ENCODE measurements at places on chromosomes 11 and 22.

- peak; percentile 79 for DNase-seq
These were observed 5.3 kb downstream of the CD44 start for GRCh38 chr11:35144136-35144741.

GRCh38 chr22:46915950-46916730, 153.7 kb downstream of the TBC1D22A start:
- DNase-seq: no peak

DNA sequence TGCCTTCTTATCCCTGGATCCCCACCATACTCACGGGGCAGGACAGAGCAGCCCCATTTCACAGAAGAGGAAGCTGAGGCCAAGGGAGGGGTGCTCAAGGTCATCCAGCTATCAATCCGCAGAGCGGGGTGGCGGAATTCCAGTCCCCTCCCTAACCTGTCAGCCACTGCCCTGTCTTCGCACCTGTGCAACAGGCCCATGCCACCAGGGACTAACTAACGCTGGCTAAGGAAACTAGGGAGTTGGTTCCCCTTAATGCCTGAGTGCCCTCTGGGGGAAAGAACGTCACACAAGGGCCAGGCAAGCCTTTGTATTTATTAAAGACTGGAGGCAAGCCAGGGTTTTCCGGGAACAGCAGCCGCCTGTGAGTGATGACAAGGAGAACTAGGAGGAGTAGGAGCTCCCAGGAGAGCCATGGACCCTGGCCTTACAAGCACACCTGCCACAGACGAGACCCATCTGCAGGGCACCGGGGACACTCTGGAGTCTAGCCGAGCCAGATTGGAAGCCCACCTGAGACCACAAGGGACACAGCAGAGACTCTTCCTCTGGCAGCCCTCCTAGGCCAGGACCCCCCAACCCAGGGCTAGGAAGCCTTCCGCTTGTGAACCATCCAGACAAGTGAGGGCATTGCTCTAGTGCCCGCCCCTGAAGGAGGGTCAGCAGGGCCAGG, 64.4 kb downstream of the MYH9 start:
- no peak for DNase-seq

DNA sequence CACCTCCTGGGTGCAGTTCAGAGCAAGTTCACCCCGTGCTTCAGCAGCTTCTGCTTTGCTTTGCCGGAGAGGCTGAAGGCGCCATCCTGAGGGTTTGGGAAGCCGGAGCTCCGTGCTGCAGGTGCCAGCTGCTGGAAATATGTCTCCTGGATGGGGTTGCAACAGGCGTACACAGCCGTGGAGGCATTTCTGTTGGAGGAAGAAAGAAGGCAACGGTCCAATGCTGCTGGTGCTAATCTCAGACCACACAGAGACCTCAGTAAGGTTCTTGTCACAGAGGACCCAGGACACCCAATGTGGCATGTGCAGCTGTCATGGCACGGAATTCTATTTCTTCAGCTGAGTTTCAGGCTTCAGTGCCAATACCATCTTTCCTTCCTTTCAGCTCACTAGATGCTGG, 24.2 kb downstream of the ASPHD2 start:
- no peak for DNase-seq

GRCh38 chr11:120510406-120511115, 987 bp upstream of the GRIK4 start:
- no peak for DNase-seq

DNA sequence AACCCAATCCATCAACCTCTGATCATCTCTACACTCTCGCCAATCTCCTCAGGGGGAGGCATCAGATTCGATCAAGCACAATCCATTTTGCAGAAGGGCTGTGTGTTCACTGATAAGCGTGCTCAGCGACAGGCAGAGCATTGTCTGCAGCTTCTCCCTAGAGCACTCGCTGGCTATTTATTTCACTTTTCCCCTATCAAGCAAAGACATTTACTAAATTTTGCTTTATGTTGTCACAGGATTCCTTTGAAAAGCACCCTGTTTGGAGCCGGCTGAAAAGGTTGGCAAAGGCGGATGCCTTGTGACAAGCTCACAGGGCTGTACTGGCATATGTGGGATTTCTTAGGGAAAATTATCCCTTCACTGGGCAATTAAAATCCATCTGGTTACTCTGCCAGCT, 1381.5 kb upstream of the TENM4 start:
- DNase-seq: no peak

GRCh38 chr11:31535479-31535878, 25.9 kb downstream of the ELP4 start:
- DNase-seq: no peak

- peak; percentile 62 for DNase-seq
These were observed 93.9 kb downstream of the INSC start for GRCh38 chr11:15208378-15209222.

DNA sequence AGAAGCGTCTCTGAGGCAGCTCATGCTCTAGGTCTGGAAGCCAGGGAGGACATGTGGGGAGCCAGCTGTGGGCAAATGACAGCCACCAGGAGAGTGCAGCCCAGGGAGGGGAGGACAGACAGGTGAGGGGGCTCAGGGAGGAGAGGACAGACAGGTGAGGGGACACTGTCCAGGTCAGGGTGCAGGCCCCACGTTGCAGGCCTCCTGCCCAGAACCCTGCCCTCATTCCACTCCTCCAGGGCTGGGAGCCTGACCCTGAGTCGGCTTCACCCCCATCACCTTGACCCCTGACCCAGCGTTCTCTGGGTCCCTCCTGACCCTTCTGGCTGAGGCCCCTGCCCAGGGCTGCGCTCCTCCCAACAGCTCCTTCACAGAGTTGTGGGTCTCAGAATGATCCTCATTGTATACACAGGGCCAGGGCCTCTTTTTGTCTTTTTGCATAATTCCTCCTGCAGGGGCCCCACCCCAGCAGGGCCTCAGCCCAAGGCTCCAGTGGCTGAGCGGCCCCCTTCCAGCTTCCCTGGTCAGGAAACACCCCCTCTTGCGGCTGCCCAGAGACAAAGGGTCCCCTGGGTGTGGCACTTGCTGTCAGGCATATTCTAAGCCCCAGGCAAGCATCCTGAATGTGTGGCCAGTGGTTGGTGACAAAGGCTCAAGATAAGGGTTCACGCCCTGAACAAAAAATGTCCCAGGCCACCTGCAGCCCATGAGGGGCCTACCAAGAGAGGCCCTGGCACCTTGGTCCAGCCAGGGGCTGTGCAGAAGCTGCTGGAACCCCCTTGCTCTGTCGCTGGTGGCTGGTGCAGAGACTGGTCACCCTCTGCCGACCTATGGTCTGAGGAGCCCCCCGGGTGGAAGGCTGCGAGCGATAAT, 853.0 kb downstream of the BRD1 start:
- DNase-seq: no peak

DNA sequence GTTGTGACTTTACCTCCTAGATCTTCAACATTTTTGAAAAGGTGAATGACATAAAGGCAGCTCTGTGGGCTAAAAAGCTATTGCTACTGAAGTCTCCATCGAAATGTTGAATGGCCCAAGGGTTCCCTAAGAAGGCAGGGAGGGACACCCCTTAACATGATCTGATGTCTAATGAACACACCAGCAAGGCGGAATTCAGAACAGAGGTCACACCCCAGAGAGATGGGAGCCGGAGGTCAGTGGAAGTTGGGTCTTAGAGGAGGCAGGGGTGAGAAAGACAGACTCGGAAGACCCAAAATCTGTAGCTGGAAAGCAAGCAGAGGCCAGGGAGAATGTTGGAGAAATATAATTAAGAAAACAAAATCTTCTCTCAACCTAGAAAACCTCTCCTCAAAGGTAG, 79.0 kb downstream of the TRIM29 start:
- DNase-seq: no peak

DNA sequence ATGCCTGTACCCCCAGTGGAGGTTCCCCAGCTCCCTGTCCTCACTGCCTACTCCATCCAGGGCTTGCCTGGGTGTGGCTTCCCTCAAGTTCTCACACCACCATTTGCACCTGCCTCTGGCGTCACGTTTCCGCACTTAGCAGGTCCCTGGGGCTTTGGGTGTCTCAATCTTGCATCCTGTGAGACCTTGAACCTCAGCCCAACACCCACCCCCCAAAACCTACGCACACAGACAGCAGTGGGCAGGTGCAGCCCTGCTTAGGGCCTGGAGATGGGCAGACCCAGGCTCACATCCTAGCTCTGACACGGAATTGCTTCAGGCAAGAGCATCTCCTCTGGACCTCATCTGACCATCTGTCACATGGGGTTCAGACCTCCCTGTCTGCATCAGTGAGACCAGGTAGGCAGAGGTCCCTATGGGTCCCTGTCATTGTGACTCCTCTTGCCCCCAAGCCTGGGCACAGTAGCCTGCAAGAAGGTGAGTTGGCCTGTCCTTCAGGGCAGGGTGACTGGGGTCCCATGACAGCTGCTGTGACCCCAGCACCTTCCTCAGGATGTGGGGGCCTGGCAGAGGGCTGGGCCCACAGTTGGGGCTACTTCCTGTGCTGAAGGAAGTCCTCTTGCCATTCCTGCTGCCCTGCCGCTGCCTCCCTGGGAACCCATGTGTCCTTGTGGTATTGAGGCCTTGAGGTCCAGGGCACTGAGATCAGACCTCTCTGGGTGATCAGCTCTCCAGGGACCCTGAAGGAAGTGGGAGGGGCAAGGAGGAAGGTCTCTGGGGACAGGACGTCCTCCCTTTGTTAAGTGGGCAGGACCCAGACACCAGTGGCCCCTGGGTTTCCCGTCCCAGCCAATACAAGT, 2.0 kb downstream of the SIPA1 start:
- peak; percentile 66 for DNase-seq

- peak; percentile 54 for DNase-seq
These were observed at the start of gene CTSW for GRCh38 chr11:65879617-65880016. CTSW (plus strand) TSS chr11:65879837; CDS start chr11:65879855, 18 bp downstream.

DNA sequence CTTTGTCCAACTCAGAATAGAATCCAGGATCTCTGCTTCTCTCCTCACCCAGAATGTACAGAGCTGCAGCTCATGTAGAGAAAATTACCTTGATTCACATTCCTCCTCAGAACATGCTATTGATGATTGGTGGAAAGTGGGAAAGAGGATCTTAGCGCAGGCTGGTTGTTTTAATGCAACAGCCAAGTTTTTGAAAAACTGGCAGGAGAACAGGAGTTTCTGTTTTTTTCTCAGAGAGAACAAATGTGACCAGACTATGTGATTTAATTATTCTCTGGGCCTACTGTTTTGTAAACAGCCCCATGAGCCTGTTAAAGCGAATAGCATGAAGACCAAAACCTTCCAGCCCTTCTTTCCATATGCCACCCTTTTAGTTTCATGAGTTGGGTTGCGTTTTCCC, 19.1 kb upstream of the IL18BP start:
- DNase-seq: no peak

GRCh38 chr22:38243007-38243765, 29.6 kb downstream of the TMEM184B start:
- no peak for DNase-seq

DNA sequence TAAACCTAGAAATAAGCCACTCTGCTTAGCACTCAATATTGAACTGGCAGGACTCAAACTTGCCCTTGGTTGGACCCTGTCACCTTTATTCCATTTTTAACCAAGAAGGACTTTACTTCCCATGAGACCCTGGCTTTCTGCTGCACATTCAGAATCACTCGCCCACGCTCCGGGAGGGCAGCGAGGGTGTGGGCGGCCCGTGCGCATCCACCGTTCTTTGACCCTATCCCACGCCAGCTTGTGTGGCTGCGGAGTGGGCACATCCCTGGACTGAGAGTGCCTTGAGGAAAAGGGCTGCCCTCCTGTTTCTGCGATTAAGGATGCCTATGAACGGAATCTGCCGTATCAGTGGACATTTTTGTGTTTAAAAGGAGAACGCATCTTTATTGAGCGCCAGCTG, 39.6 kb downstream of the TRIM44 start:
- DNase-seq: no peak

- DNase-seq: no peak
These were observed 7.1 kb upstream of the VWA5A start for GRCh38 chr11:124108156-124108555.

GRCh38 chr22:21970800-21971617, 11.6 kb downstream of the TOP3B start:
- no peak for DNase-seq

DNA sequence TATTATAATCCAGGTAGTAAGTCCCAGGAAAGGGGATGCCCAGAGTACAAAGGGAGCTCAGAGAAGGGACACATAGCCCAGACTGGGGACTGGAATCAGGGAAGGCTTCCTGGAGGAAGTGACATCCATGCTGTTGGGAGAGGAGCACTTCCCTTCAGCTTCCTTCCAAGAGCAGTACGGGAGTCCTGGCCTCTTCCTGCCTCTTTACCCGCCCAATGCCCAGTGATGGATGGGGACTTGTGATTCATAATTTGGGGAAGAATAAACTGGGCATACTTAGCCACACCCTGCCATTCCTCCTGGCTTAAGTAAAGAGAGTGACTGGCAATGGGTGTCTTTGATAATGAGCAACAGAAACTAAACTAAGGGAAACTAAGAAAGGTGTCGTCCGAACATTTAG, 11.5 kb downstream of the C11orf91 start:
- no peak for DNase-seq

GRCh38 chr22:45008186-45008681, 1.6 kb downstream of the PHF21B start:
- DNase-seq: no peak

- DNase-seq: no peak
These were observed 1.6 kb downstream of the KIAA0930 start for GRCh38 chr22:45238957-45239680.

- no peak for DNase-seq
These were observed 74.4 kb upstream of the NTM start for GRCh38 chr11:131295986-131296385.

- no peak for DNase-seq
These were observed 37.6 kb upstream of the GRAMD1B start for GRCh38 chr11:123392431-123392830.

- DNase-seq: peak; percentile 67
These were observed 78.5 kb downstream of the TRAF6 start for GRCh38 chr11:36431429-36432092.

DNA sequence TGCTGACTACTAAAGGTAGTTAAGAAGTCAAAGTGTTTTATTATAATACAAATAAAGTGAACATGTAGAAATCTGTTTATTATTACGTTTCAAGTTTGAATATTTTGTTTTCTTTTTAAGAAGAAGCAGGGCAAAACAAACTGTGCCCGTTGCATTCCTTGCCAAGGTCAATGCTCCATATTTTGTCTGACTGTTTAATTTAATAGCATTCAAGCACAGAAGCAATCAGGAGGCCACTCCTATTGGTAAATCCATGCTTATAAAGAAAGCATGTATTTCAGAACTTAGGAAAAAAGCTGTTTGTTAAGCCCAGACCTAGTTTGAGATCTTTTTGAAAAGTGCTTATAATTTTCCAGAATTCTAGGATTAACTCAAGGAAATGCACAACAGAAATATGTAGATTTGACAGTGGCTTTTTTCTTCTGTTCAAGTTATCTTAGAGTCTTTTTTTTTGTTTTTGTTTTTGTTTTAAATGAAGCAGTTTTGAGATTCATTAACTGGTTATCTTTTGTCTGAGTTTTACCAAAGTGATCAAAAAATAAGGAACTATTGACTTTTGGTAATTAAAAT, 51.7 kb downstream of the ARHGAP42 start:
- no peak for DNase-seq
